ENCODE measurements at places on chromosomes 3 and 15.

- no peak for DNase-seq
These were observed 73.9 kb downstream of the ATP10A start for GRCh38 chr15:25789211-25789610.

- no peak for DNase-seq
These were observed 153.6 kb upstream of the ONECUT1 start for GRCh38 chr15:52943746-52944145.

GRCh38 chr3:154973851-154974250 lies 106.3 kb upstream of the MME start:
- no peak for DNase-seq

- DNase-seq = no peak
These were observed 41.8 kb downstream of the IFT122 start for GRCh38 chr3:129481766-129482332.

DNA sequence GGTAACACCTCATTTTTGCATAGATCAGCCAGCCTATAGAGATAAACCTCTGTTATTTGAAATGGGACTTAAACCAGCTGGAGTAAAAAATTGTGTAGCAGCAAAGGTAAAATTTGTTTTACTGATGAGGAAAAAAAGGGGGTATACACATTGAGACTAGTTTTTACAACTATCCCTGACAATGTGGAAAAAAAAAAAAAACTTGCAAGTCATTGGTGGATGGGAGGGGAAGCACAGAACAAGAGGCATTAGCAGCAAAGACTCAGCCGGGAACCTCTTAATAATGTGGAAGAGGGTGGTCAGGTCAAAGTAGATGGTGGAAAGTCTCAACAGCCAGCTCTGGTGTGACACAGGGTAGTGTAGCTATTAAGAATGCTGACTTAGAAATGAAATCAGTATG lies 14.5 kb downstream of the FBXO22 start:
- no peak for DNase-seq

GRCh38 chr3:53940623-53941022 lies 49.0 kb upstream of the SELENOK start:
- no peak for DNase-seq

GRCh38 chr15:69880571-69881301 lies 217.0 kb downstream of the TLE3 start:
- no peak for DNase-seq

DNA sequence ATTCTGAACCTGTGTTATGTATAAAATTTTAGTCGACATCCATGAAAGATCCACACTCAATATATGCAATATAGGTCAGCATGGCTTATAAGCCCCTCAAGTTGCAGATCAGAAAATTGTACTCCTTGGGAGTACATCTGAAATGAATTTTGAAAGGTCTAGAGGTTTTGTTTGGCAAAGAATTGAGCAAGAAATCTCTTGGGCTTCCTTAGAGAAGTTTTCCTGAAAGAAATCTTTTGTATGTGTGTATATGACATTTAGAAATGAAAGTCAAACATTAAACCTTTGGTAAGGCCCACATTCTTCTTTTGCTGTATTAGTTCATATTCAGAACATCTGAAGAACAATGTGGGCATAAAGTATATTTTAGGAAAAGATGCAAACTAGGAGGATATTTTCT lies 1006.6 kb downstream of the NAALADL2 start:
- DNase-seq = no peak

DNA sequence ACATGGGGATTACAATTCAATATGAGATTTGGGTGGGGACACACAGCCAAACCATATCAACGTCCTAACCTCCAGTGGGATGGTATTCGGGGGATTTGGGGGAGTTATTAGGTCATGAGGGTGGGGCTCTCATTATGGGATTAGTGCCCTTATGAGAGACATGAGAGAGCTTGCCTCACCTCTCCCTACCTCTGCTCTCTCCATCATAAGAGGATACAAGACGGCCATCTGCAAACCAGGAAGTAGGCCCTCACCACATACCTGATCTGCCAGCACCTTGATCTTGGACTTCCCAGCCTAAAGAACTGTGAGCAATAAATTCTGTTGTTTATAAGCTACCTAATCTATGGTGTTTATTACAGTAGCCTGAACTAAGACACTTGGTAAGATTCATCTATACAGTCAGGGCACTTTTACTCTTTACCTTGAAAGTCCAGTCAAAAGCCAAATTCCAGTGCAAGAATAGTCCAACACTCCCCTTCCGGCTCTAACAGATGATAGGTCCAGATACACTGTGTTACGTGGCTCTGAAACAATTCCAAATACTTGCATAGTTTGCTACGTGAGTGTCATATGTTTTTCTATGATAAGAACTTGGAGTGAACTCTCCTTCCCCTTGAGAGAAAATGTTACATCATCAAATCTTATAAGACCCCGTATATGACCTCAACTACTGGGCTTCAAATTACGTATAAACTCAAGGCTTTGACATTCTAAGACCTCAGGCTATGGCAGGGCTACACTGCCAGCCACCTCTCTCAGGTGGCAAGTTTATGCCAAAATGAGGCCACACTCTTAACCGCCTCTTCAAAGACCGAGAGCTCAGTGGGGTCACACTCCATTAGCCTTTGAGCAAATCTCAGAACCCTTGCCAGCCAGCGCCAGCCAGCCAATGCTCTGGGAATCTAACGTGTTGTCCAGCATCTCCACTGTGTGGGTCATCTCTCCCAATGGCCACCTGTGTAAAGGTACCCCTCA lies 129.9 kb downstream of the XXYLT1 start:
- DNase-seq = no peak

- no peak for DNase-seq
These were observed 40.5 kb upstream of the FAM174B start for GRCh38 chr15:92696096-92696495.

DNA sequence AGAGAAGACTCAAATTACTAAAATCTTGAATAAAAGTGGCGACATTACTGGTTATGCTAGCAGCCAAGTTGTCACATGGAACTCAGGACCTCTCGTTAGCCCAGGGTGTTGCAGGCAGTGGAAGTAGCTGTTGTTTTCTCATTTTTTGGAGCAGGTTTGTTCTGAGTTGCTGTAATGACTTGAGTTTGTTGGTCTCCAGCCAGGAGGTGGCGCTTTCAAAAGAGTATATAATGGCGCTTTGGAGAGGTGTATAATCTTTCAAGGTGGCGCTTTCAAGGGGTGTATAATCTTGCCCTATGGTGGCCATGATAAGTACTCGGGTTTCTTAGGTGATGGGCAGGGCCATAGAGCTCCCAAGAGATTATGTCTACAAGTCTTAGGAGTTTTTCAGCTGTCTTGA lies 632.7 kb downstream of the NTRK3 start:
- no peak for DNase-seq

All from left kidney (tissue), 8 donors.